GM18507 (cell line): ENCODE measurements at places on chromosomes 5 and 9.

DNA sequence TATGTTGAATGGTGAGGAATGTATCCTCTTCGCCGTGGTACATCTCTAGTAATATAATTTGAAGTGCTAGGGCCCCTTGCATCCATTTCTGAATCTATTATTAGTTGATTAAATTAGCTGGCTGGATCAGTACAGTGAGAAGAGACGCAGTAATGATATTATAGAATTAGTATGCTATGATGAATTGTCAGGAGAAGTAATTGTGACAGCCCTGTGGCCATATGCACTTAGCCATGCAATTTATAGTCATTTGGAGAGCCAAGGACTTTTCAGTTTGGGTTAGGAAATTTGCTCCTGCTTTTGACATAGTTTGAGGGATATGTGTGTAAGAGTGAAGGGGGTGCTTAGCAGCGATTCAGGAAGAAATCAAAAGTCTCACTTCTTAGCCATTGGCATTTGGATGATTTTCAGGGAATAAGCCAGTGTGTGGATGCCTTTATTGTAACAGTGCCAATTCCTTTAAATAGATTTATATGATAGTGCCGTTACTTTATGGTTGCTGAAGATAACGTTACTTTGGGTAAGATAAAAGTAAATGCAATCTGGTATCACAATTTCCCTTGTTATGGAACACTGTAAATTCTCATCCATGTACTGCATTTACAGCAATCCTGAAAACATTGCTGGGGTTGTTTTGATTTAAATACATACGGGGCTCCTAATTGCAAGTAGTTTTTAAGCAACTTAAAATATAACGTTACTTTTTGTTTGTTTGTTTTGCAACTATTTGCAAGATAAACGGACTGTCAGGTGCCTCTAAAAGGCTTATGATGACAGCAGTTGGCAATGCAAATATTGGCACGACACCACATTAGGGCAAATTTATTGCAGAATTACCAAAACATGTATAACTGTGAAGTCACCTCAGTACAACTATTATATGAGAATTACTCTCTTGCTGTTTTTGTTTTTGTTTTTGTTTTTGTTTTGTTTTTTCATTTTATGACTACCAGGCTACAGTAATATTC lies 875.4 kb upstream of the WWC1 start:
- DNase-seq: no peak

- no peak for DNase-seq
These were observed 232.5 kb upstream of the PRR16 start for GRCh38 chr5:120231563-120231962.

GRCh38 chr5:170597872-170598271 lies 94.1 kb downstream of the KCNIP1 start:
- DNase-seq: no peak

- no peak for DNase-seq
These were observed 176.5 kb upstream of the TLE4 start for GRCh38 chr9:79395228-79395627.

GRCh38 chr5:36734422-36734821 lies 128.0 kb downstream of the SLC1A3 start:
- no peak for DNase-seq

- no peak for DNase-seq
These were observed 29.5 kb upstream of the ARHGAP26 start for GRCh38 chr5:142740474-142741242.

DNA sequence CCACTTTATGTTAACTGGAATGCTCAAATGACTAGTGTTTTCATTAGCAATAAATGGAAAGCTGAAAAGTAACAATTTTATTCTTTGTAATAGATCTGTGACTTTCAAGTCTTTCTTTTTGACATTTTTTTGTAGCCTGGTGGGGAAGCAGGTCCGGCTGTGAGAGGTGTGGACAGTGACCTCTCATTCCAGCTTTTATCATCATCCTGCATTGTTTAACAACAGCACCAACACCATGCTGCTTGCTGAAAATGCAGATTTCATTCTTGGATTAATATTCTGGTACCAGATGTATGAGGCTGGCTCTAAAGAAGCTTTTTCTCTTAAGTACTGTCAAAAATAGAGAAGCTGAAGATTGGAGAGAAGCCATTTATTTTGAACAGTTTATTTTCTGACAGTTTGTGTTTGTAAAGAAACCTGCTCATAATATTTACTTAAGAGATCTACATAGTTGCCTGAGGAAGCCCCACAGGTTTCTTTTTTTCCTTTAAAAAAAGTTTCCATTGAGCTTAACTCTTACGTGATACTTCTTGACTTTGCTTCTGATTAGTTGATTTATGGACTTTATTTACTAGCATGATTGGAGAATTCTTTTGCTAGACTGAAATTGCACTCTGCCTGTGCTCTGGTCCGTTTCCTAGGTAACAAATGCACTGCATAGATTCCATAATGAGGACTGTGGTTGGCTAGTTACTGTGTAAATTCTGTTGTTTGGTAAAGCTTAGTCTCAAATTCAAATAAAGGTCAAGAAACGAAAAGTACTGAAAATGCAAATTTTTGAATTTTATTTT lies 3.4 kb downstream of the KIAA1958 start:
- no peak for DNase-seq

DNA sequence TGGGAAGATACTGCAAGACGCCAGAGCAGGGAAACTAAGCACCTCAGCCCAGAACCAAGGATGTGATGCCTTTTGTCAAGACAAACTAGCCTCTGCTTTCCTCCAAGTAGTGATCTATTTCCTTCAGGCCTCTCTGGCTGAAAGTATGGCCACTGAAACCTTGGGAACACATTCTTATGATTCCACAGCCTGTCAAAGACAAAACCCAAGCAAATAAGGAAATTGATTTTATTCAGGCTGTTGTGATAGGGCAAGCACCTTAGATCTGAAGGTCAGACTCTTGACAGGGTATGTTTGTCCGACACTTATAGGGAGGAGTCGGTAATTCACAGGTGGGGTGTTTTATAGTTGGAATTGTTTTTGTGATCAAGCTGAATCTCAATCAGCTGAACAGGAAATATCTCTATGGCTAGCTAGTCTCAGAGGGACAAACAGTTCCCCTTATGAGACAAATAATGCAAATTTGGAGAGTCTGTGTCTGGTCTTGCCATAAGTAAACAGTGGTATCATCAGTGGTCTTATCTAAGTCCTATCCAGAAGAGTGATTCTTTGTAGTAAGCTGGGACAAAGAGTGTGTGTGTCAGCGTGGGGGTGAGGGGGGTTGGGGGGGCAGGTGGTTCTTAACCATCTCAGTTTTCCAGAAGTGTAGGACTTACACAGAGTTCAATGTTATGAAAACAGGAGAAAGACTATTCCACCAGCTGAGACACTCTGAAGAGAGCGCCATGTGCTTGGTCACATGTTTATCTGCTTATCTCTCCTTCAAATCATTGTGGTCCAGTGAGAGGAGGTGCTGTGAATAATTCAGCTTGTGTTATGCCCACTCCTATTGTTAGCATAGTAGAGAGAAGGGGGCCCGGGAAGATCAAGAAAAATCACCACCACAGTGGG lies 6.7 kb upstream of the ZCCHC10 start:
- no peak for DNase-seq

DNA sequence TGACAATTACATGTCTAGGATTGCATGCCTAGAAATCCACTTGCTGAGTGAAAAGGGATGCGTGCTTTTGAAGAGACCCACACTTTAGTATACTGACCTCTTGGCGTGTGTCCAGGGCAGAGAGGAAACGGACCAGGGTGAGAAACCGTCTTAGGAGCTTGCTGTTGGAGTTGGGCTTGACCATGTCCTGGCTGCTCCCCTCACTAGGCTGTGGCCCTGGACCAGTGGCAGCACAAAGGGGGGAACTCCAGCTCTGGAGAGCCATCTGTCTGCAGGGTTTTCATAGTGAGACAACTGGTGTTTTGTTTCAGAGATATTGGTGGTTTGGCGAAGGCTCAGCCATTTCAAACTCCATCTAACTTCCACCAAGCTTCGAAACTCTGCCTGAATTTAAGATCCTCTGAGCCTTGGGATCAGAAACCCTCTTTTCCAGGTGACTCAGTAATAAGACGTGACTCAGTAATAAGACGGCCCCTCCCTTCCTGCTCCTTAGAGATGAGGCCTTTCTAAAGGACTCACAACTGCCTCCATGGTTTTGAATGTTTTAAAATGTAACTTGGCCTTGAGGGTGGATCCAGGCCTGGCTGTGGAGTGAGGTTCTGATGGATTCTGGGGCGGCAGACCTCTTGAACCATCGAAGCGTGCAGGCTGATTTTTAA lies 165.8 kb downstream of the MELK start:
- DNase-seq: no peak

DNA sequence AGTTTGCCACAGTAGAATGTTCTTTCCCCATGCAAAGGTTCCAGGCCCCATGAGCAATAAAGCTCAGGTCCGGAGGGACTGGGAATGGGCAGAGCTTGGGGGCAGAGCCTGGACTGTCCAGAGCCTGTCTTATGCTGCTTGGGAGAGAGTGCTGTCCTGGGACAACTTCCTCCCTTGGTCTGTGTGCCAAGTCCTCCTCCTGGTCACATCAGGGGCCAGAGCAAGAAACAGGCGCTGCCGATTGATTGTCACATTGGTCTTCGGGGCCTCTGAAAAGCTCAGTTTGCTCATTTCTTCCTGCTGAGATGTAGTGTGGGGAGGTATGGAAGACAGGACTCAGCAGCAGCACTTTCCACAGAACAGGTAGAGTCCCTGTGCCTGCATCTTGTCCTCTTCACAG lies 54.0 kb upstream of the FCN1 start:
- DNase-seq: no peak

DNA sequence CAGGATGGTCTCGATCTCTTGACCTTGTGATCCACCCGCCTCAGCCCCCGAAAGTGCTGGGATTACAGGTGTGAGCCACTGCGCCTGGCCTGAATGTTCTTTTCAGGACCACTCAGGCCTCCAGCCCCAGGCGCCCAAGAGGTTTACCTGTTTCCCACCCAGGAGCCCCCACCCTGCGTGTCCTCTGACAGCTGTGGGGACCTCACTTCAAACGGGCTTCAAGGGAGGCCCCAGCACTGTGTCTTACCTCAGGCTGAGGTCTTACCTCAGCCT lies 19.1 kb upstream of the SLC6A19 start:
- no peak for DNase-seq

DNA sequence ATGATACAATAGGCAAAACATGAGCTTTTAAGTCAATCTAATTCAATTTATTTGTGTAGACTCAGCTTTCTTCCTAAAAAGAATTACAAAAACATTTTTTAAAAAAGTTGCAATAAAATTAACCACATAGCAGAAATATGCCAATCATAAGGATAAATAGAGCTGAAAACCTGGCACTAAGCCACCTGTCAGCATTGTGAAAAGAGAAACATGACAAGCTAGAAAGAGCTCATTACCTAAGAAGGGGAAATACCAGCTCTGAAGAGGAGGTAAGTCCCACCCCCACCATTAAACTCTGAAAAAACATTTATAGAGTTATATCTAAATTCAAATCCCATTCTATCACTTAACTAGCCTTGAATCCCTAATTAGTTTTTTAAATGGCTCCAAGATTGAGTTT lies 372.9 kb downstream of the OSTF1 start:
- no peak for DNase-seq

DNA sequence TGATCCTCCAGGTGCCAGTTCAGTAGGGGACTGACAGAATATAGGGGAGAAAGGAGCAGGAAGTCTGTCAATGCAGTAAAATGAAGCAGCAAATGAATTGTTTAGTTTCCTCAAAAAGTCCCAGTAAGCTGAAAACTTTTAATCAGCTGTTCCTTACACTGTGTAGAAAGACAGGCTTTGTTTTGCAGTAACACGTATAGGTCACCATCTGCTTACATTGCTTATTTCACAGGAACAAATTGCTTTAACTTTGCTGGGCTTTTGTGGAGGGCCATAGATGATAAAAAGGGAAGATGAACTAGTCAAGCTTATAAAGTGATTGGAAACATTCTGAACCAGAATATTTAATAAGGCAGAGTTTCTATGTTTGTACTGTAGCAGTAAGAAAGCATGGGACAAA lies 331.3 kb upstream of the RFX3 start:
- no peak for DNase-seq

DNA sequence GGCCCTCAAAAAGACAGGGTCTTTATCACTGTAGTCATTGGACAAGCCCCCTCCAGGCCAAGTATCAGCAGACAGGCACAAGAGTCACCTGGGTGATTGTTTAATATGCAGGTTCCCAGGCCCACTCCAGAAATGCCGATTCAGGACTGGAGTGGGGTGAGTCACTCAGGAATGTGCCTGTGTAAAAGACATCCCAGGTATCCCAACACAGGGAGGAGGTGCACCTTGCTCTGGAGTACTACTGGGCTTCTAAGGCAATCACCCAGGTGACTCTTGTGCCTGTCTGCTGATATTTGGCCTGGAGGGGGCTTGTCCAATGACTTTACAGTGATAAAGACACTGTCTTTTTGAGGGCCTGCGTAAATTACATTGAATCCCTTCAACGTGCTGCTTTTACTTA lies 40.6 kb downstream of the ACTL7B start:
- no peak for DNase-seq

GRCh38 chr9:134851020-134851419 lies 29.6 kb upstream of the FCN2 start:
- DNase-seq: no peak

GRCh38 chr9:130409246-130409645 lies 35.5 kb upstream of the ASS1 start:
- DNase-seq: no peak

- DNase-seq: no peak
These were observed 359.6 kb upstream of the SMC2 start for GRCh38 chr9:103734471-103734870.

DNA sequence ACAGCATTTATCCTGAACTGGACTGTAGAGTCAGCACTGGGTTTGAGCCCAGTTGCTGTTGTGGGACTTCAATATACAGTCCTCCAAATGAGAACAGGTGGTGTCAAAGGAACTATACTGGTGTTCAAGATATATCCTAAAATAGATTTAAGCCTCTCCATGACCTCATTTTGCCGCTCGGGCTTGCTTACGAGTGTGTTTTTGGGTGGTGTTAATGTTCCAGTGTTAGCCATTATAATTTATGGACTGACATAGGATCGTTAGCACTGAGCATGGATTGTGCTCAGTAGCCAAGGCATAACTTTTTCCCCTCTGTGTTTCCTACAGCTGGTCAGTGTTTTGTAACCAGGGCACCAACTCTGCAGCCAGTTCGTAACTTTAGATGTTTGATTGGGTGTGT lies 306.6 kb downstream of the SPATA31D1 start:
- no peak for DNase-seq
